ENCODE measurements at places on chromosomes 11 and 22. TPM values are rescaled to one million over a fixed set of nuclear protein-coding genes. Genes with fewer than 3 reads are reported as not detected.

DNA sequence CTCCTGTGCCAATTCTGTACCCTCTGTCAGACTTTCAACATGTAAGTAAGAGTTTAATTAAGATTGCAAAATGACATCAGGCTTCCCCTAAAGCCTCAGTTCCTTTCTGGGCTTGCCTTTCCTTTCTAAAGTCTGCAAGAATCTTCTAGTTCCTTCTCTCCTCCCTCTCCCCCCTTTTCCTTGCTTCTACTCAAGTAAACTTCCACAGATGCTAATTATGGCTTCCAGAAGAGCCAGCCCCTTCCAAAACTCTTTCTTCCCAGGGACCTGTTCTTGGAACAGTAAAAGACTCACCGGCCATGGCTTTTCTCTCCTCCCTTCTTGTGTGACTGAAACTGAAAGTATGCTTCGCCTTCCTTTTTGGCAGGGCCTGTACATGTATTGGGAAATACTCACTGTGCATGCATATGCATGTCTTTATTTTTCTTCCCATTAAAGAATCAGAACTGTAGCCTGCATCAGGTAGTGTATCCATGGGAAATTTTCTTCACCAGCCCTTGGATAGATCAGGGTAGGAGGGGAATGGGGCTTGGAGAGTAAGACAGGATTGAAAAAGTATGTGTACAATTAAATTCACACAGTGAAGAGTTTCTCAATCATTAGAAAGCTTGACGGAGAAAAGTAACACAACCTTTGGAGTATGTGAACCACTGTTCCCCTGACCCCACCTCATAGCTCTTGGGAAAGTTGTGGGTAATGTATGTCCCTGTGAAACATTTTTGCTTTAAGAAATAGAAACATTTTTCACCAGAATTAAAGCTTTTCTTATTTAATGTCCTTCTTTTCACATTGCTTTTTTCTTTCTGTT lies at the start of gene CASP1:
TSS of gene CASP1 (minus strand) at position 332 of the 808 bp plus-strand sequence. CDS start at position 301, 31 bp downstream.
- no peak within 1 kb of the TSS for H3K27ac ChIP-seq
- no peaks in the 10 kb centered on the region for H3K27me3 ChIP-seq
- DNase-seq = no peak
- no peaks in the 10 kb centered on the region for H3K36me3 ChIP-seq
- H3K4me3 ChIP-seq = no peak within 1 kb of the TSS
- H3K4me1 ChIP-seq = no peaks in the 10 kb centered on the region

- no peak overlapping the region for H3K27ac ChIP-seq
- H3K36me3 ChIP-seq = no peaks in the 10 kb centered on the region
- H3K4me1 ChIP-seq = no peaks in the 10 kb centered on the region
- H3K27me3 ChIP-seq = no peaks in the 10 kb centered on the region
- no peak overlapping the region for H3K4me3 ChIP-seq
- no peak for DNase-seq
Measured at GRCh38 chr11:126311401-126312291, 7.8 kb downstream of the DCPS start.

DNA sequence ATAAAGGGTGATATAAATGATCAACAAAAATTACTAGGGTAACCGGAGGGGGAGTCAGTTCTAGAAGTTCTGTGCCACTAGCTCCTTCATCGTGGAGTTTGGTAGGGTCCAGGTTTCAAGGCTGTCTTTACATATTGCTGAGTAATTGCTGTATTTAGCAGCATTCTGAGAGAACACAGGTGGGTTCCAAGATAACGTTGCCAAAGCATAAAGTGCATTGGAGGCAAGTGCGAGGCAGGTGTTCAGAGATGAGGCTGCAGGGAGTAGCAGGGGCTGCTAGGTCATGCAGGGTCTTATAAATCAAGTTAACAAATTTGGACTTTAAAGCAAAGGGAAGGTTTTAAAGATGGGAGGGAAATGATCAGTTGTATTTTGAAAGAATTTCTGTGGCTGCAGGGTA lies 17.8 kb downstream of the SGSM3 start:
- DNase-seq = no peak
- no peaks in the 10 kb centered on the region for H3K4me1 ChIP-seq
- H3K27me3 ChIP-seq = no peaks in the 10 kb centered on the region
- H3K27ac ChIP-seq = no peak overlapping the region
- no peak overlapping the region for H3K4me3 ChIP-seq

Gene CABP4
- not detected for total RNA-seq

- DNase-seq = no peak
- no peaks in the 10 kb centered on the region for H3K36me3 ChIP-seq
- no peaks in the 10 kb centered on the region for H3K27me3 ChIP-seq
- H3K4me1 ChIP-seq = 0 out of 2 replicates have a peak, but pooled peaks cover 6% of the 10 kb centered on the region
- H3K27ac ChIP-seq = no peak overlapping the region
Measured at GRCh38 chr11:44893846-44894617, 56.7 kb downstream of the TP53I11 start.

DNA sequence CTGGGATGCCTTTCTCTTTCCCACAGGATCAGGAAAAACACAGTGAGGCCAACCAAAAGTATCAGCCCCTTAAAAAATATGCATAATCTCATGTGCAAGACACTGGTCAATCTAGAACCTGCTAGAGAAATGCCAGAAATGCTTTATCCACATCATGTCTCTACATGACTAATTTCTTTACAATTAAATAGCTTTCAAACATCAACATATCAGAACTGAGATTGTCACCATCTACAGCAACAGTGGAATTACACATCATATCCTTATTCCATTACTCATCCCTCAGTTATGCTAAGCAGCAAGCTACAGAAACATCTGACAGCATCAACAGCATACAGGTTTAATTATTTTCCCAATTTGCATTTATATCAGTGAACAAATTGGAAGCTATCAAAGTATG lies 78.8 kb downstream of the DDIAS start:
- no peaks in the 10 kb centered on the region for H3K36me3 ChIP-seq
- H3K27ac ChIP-seq = no peak overlapping the region
- no peak overlapping the region for H3K4me3 ChIP-seq
- no peaks in the 10 kb centered on the region for H3K27me3 ChIP-seq
- DNase-seq = peak; percentile 76

- H3K27me3 ChIP-seq = no peaks in the 10 kb centered on the region
- no peak for DNase-seq
- no peak overlapping the region for H3K4me3 ChIP-seq
- H3K27ac ChIP-seq = no peak overlapping the region
- no peaks in the 10 kb centered on the region for H3K4me1 ChIP-seq
Measured at GRCh38 chr11:128415539-128415938, 171.8 kb downstream of the ETS1 start.

DNA sequence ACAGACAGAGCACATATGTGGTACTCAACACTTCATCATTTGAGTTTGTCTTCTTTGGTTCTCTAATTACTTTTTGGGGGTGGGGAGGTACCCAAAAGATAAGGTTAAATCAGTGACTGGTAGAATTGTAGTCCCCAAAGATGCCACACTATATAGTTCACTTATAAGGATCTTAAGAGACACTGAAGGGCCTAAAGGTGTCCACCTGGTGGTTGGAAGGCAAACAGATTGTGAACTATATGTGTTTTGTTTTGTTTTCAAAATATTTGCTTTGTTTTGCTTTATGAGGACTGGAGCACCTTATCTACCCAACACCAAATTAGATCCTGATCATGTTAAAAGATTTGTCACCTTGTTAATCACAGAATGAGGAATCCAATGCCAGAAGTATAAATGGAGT lies 136.1 kb downstream of the DCDC1 start:
- no peaks in the 10 kb centered on the region for H3K36me3 ChIP-seq

DNA sequence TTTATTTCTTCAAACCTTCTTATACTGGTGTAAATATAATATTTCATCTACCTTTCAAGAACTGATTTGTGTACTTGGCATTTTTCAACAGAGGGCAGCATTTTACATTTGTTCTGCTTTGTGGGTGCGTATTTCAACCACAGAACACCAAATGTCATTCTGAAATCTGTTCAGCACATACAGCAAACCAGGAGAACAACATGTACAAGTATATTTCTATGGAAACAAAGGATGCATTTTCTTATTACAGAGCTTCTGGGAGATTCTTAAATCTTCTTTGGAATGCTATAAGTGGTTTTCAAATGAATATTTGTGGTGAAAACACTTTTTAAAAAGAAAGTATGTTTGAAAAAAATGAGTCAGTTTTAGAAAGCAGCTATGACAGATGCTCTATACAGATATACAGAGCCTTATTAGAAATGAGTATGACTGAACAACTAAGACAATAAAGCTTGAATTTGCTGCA lies 946.0 kb downstream of the FAM181B start:
- no peak overlapping the region for H3K4me3 ChIP-seq
- no peaks in the 10 kb centered on the region for H3K27me3 ChIP-seq
- no peak for DNase-seq

Gene C11orf71
- 6.2 TPM for total RNA-seq

DNA sequence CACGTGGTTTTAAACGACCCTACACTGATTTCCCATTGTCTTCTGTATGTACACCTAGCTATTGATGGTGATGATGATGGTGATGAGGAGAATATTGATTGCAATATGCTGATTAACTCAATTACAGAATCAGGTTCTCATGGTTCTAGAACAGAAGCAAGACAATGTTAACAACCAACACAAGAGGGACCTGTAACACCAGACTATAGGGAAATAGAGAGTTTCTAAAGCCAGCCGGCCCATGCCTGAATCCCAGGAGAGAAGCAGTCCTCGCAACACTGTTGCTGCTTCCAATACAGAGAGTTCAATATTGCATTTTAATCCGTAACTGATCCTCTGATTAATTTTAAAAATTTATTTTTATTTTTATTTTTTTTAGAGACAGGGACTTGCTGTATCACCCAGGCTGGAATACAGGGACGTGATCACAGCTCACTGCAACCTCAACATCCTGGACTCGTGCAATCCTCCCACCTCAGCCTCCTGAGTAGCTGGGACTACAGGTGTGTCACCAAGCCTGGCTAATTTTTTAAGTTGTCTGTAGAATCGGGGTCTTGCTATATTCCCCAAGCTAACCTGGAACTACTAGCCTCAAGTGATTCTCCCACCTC lies 22.2 kb upstream of the UBASH3B start:
- H3K4me3 ChIP-seq = no peak overlapping the region
- no peak for DNase-seq
- H3K36me3 ChIP-seq = no peaks in the 10 kb centered on the region
- H3K4me1 ChIP-seq = no peaks in the 10 kb centered on the region
- H3K27me3 ChIP-seq = no peaks in the 10 kb centered on the region
- H3K27ac ChIP-seq = no peak overlapping the region

Gene GPR83
- 0.05 TPM for total RNA-seq

DNA sequence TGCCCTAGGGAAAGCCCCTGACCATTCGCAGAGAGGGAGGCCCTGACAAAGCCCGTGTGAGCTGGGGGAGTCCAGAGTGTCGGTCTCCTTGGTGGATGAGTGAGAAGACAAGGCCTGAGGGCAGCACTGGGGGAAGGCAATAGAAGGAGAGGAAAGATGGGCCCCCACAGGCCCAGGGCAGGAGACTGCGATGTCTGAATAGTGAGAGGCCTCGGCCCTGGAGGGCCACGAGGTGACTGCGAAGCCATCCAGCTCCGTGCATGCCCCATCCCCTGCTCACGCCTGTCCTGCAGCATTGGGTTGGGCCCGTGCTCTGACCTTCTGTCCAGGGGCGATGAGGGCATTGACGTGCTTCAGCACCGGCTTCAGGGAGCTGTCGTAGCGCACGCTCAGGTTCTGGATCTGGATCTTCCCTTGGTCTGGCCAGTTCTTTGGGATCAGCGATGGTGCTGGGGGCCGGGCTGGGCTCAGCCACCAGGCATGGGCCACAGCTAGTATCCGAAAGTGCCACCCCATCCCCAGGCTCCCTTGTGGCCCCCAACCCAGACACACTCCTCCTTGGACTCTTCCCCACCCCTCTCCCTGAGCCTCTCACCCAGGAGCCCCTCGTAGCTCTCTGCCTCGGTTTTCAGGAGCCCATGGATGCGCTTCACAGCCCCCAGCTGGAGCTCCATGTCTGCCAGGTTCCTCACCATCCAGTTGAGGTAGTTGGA lies 8.3 kb upstream of the KCNJ11 start:
- H3K36me3 ChIP-seq = no peaks in the 10 kb centered on the region
- no peak overlapping the region for H3K4me3 ChIP-seq
- no peaks in the 10 kb centered on the region for H3K27me3 ChIP-seq
- H3K4me1 ChIP-seq = no peaks in the 10 kb centered on the region

- no peak overlapping the region for H3K4me3 ChIP-seq
- no peaks in the 10 kb centered on the region for H3K4me1 ChIP-seq
- peaks cover 18% of the 10 kb centered on the region for H3K27me3 ChIP-seq
Measured at GRCh38 chr11:111429066-111429506, 50.0 kb upstream of the POU2AF1 start.

DNA sequence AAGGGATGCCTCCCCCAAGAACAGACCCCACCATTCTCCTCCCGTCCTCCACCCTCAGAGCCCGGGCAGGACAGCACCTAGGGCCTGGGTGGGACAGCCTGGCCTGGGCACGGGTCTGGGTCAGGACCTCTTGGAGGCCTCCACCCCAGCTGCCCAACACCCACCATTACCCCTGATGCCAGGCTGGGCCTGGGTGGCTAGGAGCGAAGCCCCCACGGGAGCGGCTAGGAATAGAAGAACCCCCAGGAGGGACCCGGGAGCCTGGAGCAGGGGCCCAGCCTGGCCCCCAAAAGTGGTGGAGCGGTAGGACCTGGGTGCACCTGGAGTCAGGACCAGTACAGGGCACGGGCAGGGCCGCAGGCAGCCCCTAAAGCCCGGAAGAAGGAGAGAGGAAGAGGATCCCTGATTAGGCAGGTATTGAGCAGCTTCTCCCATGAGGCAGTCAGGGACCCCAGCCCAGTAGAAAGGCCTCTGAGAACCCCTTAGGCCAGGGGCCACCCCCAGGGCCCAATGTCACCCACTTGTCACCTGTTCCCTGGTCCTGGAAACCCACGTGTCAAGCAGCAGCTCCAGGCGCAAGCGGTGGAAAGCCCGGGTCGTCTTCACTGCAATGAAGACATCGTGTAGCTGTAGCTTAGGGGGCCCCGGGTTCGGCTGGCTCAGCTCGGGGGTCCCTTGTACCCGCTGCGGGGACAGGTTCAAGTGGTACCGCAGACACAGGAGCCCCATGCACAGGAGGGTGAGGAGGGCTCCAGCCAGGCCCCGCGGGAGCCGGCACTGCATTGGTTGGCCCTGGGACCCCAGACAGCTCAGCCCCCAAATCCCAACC lies 575 bp downstream of the MFNG start:
- H3K4me1 ChIP-seq = peaks cover 9% of the 10 kb centered on the region
- no peaks in the 10 kb centered on the region for H3K36me3 ChIP-seq
- no peak overlapping the region for H3K4me3 ChIP-seq
- no peaks in the 10 kb centered on the region for H3K27me3 ChIP-seq

Measured in Panc1 (cell line).